ENCODE measurements at places on chromosomes 12 and 14.

DNA sequence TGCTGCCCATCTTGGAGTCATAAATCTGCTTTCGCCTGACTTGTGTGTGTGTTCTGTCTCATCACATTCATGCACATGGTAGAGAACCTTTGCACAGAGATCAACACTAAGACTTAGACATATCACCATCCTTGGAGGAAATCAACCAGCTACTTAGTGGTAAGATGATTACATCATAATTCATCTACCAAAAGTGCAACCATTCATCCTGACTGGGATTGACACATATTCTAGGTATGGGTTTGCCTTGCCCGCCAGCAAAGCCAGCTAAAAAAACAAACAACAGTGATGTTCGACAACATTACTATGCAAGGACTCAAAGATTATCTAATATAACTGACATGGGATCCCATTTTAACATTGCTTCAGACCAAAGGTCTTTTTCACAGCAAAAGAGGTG, 228.7 kb downstream of the NUAK1 start:
- DNase-seq: no peak

- DNase-seq: no peak
Measured at GRCh38 chr12:108232565-108232964, 103.5 kb downstream of the WSCD2 start.

GRCh38 chr14:68508581-68508980, 284.3 kb downstream of the ZFP36L1 start:
- no peak for DNase-seq

GRCh38 chr12:59093073-59093772, 172.9 kb upstream of the LRIG3 start:
- no peak for DNase-seq

DNA sequence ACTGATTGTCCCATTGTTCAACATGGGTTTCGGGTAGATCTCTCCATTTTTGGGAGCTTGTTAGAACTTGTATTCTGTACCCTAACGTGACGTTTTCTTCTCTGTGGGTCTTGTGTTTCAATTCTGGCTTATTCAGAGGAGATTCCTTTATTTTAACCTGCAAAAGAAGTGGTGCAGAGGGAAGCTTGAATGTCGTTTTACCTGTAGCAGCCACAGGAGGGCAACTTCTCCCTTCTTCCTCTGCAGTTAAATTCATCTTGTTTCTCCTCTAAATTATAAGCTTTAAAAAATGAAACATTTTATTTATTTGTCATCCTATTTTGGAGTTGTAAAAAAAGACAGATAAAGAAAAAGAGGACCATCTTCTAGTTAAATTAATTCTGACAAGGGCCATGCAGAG, 13.7 kb upstream of the CLEC4D start:
- no peak for DNase-seq

- no peak for DNase-seq
Measured at GRCh38 chr12:120474616-120474960, 5.0 kb upstream of the SRSF9 start.

- DNase-seq: no peak
Measured at GRCh38 chr12:81347404-81347803, 269.5 kb downstream of the ACSS3 start.

- no peak for DNase-seq
Measured at GRCh38 chr12:131049002-131049401, 95.3 kb downstream of the ADGRD1 start.

DNA sequence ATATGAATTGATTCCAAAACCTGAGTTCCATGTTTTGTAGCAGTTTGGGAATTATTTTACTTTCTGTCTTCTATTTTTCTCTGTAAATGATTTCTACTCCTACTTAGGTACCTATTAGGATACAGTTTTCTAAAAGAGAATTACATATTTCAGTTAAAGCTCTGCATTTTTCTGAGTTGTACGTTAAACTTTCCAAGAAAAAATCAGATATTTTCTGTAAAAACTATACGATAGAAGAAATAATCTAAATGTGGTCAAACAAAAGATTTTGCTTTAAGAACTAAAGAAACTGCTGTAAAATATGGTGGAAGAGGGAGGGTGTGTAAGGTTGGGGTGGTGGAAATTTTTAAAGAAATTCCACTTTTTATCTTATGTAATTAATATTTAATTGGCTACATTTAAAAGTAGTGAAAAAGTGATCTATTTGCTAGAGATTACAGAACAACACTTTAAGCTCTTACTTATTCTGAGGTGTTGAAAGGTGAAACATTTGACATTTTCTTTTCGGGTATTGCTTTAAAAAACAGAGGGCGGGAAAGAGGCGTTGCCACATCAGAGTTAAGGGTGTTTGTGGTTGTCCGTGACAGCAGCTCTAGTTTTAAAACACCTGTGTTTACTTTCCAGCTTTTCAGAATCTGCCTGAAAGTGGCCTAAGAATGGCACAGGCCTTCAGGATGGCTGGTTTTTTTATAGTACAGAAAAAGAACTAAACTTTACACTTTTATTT, 187.3 kb downstream of the MIPOL1 start:
- DNase-seq: peak; percentile 25

- no peak for DNase-seq
Measured at GRCh38 chr14:93648440-93649168, 139.7 kb downstream of the PRIMA1 start.

DNA sequence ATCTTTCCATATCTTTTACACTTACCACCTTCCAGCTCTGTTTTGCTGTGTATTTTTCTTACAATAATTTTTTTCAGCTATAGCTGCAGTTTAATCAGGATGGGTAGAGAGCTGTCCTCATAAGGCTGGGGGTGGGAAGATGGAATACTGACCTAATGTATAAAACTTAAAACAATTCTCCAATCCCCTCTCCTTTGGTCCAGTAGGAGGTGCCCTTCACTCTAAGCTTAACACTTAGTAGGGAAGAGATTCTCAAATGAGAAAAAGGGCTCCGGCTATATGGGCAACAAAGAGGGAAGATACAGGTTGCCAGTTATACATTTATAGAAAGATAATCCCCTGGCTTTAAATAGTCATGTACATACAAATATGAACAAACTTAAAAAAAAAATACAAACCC, 2.8 kb downstream of the ORMDL2 start:
- no peak for DNase-seq

- no peak for DNase-seq
Measured at GRCh38 chr14:62706217-62706616, 339.0 kb downstream of the KCNH5 start.

DNA sequence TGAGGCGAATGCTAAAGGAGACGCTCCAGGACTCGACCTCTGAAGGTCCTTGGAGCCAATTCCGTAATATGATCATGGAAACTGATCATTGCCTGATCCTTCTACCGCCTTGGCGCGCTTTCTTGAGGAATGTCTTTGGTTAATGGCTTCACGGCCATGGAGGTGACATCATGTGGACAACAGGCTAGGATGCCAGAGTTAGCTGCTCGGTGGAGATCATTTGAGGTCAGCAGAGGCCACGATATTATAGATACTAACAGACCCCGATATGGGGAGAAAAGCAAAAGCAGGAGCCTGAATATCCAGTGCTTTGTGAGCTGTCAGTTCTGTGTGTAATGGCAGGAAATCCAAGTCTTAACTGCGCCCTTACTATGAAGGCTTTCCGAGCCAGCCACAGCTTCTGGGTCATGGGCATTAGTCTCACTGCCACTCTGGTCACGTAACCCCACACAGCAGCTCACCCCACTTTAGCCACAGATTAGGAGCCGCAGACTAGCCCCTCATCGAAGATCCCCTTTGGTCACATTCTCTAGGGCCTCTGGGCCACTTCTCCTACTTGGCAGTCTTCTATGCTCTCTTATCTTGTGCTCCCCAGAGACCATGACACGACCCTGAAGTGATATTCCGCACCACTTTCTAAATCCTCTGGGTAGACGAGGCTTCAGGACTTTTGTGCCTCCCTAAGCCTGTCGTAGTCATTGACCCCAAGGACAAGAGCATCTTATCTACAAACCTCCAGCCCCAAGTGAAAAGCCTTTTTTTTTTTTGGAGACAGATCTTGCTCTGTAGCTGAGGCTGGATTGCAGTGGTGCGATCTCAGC, 724 bp upstream of the CS start:
- peak; percentile 51 for DNase-seq

- no peak for DNase-seq
Measured at GRCh38 chr14:58954901-58955861, 233.3 kb upstream of the DAAM1 start.

- no peak for DNase-seq
Measured at GRCh38 chr14:92656306-92657081, 91.9 kb downstream of the LGMN start.

DNA sequence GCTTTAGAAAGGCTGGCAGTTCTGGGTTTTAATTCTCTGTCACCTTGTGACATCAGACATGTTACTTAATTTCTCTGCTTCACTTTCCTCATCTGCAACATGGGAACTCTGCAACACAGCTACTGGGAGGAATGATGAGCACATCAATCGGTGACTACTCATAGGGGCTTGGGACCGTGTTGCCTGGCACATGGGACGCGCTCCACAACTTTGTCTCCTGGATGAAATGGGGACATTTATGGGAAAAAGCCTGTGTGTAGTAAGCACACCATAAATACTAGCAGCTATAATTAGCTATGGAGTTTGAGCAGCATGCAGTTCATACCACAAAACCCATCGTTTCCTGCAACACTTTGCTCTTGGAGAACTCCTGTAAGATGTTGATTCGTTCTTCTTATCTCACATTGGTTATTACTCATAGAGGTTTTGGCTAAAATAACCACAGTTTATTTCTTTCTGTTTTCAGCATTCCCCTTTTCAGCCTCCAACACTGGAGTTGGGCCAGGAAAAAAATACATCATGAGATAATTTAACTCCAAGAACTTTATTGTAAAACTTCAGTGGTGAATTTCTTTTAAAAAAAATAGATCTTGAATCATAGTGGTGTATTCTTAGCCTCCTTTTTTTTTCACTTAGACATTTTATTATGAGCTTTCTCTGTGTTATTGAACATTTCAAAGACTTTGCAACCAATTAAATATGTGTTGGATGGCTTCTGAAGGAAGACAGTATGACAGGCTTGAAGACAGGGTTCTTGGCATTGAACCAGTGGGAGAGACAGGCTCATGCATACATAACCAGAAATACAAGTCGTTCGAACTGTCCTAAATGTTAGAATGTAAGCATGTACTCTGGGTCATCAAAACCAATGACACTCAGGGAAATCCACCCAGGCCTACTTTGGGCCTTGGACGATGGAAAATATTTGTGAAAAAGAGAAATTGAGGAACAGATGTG, 72.7 kb downstream of the RIN3 start:
- DNase-seq: no peak

DNA sequence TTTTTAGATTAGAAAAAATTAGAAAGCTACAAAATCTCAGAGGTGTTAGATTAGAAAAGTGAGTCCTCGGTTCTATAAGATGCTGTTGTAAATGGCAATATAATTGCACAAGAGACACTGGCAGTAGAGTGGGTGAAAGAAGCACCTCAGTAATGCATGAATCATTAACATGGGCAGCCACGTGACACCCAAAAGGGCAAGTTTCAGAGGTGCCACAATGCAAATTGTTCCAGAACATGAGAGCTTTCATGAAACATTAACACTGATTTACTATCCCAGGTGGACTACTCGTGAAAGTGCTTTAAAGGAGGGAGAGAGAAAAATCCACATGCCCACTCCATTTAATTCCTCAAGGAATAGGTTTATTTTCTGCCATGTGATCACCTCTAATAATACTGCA, 108.4 kb downstream of the PTPRR start:
- no peak for DNase-seq

- no peak for DNase-seq
Measured at GRCh38 chr12:109120557-109120956, 4.2 kb downstream of the ACACB start.

GRCh38 chr12:91978143-91978542, 167.5 kb downstream of the BTG1 start:
- DNase-seq: no peak

- no peak for DNase-seq
Measured at GRCh38 chr14:104388011-104388521, 191.5 kb upstream of the C14orf180 start.

- no peak for DNase-seq
Measured at GRCh38 chr14:70901269-70901668, 6.0 kb upstream of the PCNX1 start.

- no peak for DNase-seq
Measured at GRCh38 chr12:13170892-13171490, 25.5 kb upstream of the EMP1 start.

DNA sequence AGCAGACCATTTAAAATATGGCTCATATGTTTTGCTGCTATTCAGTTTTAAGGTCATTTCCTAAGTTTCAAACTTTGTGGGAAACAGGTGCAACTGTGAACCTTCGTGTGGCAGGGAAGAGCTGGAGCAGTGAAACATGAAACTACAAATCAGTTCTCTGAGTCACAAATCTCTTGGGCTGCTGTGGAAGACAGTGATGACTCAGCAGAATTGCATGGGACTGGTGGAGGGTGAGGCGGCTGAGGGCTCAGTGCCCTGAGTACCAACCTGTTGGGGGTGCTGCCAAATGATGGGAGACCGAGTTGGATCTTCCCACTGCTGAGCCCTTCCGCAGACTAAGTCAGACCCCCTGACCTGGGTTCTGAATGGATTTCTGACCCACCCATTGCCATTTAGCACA, 8.4 kb upstream of the CALM1 start:
- DNase-seq: no peak

DNA sequence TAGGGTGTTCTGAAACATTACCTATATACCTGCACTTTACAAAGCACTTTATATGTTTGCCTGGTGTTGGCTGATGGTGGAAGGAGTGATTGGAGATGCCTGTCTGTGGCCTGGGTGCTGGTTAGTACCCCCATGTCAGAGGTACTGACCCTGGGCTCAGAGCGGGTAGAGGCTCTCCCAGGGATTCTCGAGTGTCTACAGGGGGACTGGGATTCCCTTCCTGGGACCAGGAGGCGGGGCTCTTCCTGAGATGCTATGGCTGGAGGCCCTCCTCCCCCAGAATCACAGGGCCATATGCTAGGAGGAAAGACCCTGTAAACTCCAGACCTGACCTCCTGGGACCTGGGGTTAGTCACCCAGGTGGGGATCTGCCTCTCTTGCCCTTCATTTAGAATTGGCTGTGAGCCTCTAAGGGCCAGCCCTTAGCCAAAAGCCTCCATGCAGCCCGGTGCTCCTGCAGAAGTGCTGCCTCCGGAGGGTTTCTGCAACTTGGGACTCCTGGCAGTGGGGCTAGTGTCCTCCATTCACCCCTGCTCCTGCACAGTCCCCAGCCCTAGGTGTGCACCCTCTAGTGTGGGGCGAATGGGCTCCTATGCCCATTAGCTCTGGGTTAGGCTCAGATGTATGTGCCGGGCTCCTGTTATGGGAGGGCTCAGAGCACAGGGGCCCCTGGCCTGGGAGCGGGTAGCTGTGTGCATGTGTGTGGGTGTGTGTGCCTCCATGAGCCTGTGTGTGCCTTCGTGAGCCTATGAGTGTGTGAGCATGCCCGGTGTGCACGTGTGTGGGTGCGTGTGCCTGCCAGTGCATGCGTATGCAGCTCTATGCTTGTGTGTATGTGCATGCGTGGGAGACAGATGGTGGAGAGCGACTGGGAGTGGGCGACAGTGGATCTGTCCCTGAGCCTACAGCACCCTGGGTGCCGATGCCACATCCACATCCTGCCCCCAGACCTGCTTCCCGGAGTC, 36.6 kb downstream of the RTL1 start:
- DNase-seq: no peak

DNA sequence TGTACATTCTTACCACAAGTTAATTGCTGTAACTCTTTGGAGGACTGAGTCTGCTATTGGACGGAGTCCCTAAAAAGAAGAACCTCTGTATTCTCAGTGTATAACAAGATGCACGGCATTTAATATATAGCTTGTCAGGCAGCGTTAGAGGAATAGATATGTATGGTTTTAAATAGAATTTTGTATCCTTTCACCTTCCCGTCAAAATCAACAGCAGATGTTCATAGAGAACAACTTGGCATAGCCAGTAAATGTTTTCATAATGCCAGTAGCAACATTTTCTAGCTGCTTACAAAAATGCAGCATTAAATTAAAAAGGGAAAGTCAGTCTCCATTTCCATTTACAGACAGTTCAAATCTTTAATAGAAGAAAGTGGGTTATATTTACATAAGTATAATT, 6.8 kb downstream of the SCYL2 start:
- no peak for DNase-seq

All from NCI-H1436 (cell line).